ENCODE measurements at places on chromosomes 5 and 9.

- DNase-seq: peak; percentile 35
Measured at GRCh38 chr5:1315018-1315708, 20.3 kb upstream of the TERT start.

- no peak for DNase-seq
Measured at GRCh38 chr5:94761055-94761454, 142.6 kb downstream of the SLF1 start.

DNA sequence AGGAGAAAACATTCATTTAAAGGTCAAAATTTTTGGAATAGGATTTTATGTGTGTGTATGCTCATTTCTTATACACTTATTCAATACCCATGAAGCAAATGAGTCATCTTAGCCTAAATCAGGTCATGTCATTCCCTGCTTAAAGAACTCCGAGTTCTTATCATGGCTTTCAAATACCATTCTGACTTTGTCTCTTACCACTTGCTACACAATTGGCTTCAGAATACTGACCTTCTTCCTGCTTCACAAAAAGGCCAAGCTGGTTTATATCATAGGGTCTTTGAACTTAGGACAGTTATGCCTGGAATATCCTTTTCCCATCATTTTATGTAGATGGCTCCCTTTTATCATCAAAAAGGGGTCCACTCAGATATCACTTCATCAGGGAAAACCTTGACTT is 652.2 kb upstream of the WWC1 start:
- no peak for DNase-seq

- DNase-seq: no peak
Measured at GRCh38 chr9:84343111-84343521, 2.6 kb upstream of the SLC28A3 start.

DNA sequence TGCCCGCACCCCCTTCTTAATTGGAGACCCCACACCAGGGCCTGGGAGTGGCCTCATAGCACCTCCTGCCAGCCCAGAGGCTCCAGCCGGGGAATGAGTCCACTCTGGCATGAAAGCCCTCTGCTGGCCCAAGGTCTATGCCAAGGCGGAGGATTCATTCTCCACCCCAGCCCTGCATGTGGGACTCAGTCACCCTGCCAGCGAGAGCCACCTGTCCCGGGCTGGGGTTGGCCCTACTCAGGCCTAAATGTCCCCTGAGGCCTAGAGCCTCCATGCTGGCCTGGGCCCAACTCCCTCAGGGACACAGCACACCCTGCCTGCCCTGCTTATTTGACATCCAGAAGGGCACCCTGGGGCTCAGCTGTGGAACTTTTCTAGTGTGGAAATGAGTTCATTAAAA is 1.0 kb upstream of the RAPGEF1 start:
- no peak for DNase-seq

DNA sequence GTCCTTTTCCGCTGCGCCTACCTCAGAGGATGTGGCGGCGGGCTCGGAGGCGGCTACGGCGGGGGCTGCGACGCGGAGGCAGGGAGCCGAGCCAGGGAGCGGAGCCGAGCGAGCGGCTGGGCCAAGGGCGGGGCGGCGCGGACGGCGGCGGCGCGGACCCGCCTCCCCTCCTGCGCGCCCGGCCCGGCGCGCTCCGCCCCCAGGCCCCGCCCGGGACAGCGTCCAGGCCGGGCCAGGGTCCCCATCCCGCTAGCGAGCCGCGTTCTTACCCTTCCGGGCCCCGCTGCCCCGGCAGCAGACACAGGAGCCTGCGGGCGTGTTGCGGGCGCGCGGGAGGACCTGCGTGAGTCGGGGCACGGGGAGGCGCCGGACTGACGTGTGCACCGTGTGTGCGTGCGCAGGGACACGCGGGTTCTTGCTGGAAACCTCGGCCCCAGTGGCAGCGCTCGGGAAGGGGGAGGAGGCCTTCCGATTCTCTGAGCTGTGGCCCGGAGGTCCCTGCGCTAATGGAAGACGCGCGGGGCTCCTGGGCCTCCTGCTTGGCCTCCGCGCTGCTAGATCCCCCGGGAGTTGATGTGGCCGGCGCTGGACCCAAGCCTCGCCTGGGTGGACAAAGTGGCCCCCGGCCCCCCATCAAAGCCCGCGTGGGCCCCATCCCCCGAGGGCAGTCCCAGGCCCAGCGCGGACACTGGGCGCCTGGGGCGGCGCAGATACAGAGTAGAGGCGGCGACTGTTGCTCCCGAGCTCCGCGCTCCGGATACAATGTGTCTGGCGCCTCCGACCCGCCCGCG is at the start of gene VDAC1:
Gene VDAC1, minus strand, starts transcription at position 350 of the 791 bp plus-strand sequence. CDS start 11,963 bp downstream, outside the sequence.
- DNase-seq: peak; percentile 80

GRCh38 chr5:16690243-16690852 is 73.6 kb upstream of the RETREG1 start:
- no peak for DNase-seq

DNA sequence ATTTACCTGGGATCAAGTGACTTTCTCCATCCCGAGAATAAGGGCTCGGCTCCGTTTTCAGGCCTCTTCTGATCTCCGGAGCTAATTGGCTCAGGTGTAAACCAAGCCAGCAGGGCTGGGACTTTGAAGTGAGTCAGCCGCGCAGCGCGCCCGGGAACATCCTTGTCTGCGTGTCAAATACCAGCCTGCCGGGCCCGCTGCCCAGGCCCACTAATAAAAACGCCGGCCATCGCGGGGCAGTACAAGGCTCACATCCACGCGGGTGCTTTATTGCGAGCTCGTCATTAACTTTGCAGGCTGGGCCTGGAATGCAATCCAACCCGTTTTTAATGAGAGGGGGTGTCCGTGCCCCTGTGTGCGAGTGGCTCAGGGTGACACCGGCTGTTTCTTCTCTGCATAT is 416.8 kb downstream of the IRX2 start:
- no peak for DNase-seq

DNA sequence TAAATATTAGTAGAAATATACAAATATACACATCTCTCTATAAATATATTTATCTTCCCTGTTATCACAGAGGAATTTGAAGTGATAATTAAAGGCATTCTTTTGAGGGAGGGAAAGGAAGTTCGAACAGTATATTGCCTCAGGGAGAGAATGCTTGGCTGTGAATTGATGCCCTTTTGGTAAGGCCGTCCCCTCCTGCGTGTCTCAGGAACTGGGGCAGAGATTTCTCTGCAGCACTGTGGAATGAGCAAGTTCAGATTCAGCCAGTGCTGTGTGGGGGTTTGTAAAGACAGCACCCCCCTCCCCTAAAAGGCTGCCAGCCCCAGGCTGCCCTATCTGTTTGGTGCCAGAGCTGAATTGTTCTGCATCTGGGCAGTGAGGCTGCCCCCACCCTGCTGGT is 42.0 kb downstream of the UBE2QL1 start:
- no peak for DNase-seq

GRCh38 chr5:135695656-135696313 is 117.0 kb upstream of the CXCL14 start:
- no peak for DNase-seq

GRCh38 chr9:83012922-83013838 is 49.8 kb downstream of the RASEF start:
- no peak for DNase-seq

- DNase-seq: no peak
Measured at GRCh38 chr5:68533571-68534084, 318.1 kb downstream of the PIK3R1 start.

GRCh38 chr5:6392561-6392960 is 14.2 kb upstream of the MED10 start:
- DNase-seq: no peak

DNA sequence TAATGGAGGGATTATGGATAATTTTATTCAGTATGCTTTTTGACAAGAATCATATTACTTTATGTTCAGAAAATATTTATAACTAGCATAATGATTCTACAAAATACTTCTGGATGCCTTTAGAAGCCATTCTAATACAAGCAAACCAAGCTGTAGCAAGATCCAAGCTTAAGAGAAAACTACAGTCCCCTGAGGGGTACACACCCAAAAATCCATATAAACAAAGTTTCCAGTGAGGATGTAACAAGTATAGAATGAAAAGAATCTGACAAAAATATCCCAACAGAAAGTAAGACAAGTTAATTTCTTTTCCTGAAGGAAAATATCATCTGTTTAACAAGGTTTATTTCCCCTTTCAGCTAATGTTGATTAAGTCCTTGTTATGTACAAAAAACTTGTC is 53.9 kb downstream of the MLLT3 start:
- no peak for DNase-seq

- DNase-seq: no peak
Measured at GRCh38 chr5:167940911-167941310, 350.5 kb upstream of the WWC1 start.

GRCh38 chr9:37984672-37985611 is 81.0 kb upstream of the SLC25A51 start:
- DNase-seq: no peak

DNA sequence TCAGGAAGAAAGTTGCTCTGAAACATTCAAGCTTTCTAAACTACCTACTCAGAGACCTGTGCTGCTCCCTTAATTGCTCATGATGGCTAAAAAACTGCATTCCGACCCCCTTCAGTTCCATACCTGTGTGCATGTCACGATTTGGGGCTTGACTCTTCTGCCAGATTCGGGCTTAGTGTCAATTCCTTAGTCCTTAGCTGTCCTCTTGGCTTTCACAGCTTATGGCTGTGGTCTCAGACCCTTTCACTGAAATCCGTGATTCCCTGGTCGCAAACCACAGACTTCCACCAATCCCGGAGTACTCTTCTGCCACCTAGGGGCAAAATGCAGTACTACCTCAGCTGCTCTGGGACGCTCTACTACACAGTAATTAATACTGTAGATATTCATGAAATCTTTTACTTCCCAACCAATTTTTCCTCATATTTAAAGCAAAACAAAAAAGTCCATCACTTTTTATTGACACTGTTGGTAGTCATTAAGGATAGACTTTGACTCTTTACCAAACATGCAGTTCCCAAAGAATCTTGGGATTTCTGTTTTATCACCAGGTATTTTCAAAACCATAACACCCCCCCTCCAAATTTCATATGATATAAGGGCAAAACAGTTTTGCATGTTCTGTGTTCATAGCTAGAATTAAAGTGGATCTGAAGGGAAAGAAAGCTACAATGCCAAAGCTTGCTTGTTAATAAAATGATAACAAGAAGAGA is 617.4 kb downstream of the SLCO4C1 start:
- DNase-seq: peak; percentile 41

- no peak for DNase-seq
Measured at GRCh38 chr9:11348366-11348765, 735.6 kb upstream of the PTPRD start.

GRCh38 chr9:72983512-72984225 is 30.8 kb upstream of the ALDH1A1 start:
- DNase-seq: no peak

DNA sequence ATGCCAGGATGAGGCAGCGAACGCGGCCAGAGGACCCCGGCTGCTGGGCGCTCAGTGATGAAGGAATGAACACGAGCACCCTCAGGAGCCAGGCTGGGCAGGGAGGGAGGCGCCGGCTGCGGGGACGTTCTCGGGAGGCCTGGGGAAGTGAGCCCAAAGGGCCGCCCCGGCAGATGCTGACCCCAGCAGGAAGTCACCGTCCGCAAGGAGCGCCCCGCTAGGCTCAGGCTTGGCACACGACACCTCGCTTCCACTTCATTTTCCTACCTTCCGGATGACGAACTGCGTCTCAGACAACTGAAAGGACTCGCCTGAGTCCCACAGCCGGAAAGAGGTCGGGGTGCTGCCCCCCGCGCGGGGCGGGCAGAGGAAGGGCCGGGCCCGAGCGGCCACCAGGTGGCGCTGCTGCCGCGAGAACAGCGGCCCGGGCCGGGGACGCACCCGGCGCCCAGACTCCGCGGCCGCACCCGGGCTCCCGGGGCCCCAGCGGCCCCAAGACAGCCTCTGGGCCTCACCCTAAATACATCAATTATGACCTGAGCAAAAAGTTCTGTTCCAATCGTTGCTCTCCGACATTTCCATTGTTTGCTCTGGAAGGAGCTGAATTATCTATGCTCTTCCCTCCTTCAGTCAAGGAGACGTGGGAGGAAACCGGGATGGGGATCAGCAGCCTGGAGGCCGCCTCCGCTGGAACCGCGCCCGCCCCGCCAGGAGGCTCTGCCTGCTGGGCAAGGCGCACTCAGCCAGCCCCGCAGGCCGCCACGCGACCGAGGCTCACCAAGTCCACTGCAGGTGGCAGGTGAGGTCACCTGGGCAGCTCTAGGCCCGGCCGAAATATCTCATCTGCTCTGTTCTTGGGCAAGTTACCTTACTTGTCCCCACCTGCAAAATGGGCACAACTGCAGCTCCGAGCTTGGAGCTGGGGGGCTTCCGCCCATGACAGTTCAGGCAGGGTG is 107.0 kb downstream of the ZNF354C start:
- peak; percentile 77 for DNase-seq

GRCh38 chr5:122180146-122180712 is 50.9 kb downstream of the ZNF474 start:
- DNase-seq: no peak

DNA sequence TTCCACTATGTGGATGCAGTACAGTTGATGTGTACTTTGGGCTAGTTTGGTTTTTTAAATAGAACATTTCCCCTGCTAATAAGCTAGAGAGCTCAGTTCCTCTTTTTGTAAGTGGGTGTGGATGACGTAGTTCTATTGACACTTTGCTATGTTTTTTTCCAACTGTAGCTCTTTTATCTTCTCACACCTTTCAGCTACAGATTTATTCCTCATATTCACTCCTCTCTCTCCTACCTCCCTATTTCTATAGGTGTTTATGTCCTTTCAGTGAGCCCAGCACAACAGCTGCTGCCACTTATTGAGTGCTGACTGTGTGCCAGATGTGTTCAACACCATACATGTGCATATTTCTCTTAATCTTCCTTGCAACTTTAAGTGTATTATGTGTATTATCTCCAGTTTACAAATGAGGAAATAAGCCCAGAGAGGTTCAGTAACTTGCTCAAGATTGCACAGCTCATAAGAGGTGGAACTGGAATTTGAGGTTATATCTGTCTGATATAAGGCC is 215.7 kb downstream of the SEMA6A start:
- DNase-seq: no peak

DNA sequence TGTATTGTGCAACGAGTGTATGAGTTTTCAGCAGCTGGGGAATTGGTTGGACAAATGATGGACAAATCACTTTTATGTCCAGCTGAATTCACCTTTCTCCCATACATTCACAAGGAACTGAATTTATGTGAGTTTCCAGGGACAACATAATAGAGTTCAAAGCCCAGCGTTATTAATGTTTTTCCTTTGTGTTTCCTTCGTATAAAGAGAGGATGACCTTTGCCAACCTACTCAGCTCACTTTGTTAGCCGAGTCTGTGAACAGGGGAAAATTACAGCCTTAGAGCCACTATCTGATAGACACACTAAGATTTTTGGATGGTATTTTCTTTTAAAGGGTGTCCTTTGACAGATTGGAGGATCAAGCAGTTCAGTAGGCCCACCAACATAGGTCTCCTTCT is 352.5 kb downstream of the KIF4B start:
- no peak for DNase-seq

DNA sequence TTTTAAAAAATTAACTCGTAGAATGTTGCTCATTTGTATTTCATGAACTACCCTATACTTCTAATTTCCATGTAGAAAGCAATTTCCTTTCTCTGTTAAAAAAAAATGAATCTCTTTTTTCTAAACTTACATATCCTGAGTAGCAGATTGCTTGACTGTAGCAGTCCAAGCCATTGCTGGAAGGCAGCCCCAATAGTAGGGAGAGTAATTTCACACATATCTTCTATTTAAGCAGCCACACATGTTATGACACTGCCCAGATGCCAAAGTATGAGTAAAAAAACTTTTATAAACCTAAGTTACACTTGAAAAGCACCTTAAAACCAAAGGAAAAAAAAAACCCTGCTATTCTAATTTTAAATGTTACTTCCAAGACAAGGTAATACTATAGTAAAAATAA is 69.6 kb downstream of the FBXL17 start:
- no peak for DNase-seq
